ENCODE measurements at places on chromosomes 16 and 17.

- DNase-seq: no peak
Measured at GRCh38 chr17:31431852-31432658, 40.6 kb downstream of the RAB11FIP4 start.

GRCh38 chr16:48155926-48156789 lies at the start of gene ABCC12:
ABCC12 (minus strand) TSS chr16:48155993; CDS start chr16:48146424, 9,569 bp downstream.
- no peak for DNase-seq

DNA sequence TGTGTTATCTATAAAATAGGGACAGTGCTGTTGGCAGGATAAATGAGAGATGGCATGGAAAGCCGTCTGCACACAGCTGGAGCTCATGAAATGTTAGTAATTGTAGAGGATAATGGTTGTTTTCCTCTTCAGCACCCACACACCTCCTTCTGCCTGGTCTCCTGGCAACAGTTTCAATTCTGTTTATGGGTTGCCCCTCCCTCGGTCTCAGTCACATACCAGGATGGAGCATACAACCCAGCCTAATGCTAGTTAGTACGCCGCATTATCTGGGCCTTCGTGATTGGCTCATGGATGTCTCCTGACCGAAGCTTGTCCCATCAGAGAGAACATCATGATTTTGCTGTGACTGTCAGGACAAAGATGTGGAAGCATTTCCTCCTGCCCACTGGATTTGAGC lies 126.2 kb upstream of the WSCD1 start:
- DNase-seq: no peak

- DNase-seq: no peak
Measured at GRCh38 chr17:39809221-39809620, 54.9 kb downstream of the IKZF3 start.

- peak; percentile 63 for DNase-seq
Measured at GRCh38 chr17:38667099-38667786, 7.5 kb downstream of the EPOP start.

DNA sequence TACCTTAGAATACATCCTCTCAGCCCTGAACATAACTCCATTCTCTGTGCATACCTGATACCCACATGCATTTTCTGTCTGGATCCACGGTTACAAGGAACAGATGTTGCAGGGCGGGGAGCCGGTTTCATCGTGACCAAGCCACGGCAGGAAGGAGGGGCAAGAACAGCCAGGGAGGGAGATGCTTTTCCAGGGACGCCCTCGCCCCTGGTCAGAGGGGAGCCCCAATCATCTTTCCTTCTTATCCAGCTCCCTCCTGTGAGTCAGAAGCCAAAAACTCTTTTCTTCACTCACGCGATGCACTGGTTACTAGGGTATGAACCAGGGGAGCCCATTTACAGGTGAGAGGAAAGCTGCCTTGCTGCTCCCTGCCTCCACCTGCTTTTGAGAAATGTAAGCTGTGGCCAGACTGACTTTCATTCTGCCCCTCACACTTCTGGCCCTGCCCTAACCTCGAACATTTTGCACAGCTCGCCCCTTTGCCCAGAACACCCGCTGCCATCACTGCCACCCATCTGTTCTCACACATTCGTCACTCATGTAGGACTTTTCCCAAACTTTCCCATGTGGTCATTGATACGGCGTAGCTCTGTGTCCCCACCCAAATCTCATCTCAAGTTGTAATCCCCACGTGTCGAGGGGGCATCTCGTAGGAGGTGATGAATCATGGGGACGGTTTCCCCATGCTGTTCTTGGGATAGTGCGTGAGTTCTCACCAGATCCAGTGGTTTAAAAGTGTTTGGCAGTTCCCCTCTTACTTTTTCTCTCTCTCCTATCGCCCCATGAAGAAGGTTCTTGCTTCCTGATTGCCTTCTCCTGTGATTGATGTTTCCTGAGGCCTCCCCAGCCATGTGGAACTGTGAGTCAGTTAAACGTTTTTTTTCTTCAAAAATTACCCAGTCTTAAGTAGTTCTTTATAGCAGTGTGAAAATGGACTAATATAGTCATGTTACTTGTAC lies 20.5 kb downstream of the FOXL1 start:
- no peak for DNase-seq

DNA sequence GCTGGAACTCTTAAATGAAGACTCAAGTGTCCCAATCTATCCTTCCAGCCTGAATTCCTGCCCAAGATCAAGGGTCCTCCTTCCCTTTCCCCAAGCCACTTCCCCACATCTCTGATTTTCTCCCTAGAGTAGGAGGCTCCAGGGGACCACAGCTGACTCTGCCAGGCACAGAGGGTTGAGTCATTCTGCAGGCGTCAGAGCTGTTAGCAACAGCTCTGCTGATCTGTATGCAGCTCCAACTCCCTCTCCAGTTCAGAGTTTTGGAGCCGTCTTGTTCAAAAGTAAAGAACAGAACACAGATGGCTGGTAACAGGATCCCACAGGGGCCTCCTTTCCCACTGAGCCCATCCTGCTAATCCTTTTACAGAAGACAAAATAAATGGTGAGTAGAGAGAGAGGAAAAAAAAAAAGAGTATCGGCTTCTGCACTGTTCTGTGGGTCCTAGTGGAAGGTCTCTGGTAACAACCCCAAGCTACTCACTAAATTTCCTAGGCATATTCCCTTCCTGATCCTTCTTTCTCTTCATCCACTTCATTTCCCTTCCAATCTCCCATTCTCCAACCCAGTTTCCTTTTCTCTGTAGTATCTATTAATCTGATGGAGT lies 13.4 kb upstream of the TAOK1 start:
- DNase-seq: no peak

DNA sequence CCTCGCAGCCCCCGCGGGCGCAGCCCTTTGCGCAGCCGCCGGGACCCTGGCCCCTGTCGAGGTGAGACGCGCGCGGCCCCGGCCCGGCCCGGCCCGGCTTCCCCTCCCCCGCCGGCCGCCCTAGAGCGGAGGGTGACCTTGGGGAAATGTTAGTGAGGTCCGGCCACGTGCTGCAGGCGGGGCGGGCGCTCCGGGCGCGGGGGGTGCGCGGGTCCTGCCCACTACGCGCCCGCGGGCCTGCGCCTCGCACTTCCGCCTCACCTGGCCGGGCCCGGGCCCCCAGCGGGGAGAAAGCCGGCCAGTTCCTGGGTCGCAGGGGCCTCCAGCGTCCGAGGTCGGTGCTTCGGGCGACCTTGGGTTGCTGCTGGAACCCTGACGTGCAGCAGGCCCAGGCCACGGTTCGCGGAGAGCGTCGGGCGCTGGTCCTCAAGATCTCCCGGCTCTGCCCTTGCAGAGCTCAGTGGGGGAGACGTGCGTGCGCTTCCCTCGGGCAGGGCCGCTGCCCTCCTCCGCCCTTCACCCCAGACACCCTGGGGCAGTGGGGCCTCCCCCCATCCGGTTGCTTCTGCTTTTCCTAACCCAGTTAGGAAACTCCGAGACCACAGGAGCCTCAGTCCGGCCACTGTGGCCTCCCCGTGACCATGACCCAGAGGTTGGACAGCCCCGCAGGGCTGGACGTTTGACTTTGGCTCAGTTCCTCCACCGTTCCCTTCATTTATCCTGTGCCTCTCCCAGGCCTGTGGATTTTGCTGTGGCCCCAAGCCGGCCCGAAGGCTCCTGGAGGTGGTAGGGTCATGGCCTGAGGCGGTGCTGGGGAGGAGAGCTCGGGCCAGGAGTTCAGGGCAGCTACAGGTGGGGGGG lies 791 bp downstream of the MCRIP2 start:
- peak; percentile 33 for DNase-seq

DNA sequence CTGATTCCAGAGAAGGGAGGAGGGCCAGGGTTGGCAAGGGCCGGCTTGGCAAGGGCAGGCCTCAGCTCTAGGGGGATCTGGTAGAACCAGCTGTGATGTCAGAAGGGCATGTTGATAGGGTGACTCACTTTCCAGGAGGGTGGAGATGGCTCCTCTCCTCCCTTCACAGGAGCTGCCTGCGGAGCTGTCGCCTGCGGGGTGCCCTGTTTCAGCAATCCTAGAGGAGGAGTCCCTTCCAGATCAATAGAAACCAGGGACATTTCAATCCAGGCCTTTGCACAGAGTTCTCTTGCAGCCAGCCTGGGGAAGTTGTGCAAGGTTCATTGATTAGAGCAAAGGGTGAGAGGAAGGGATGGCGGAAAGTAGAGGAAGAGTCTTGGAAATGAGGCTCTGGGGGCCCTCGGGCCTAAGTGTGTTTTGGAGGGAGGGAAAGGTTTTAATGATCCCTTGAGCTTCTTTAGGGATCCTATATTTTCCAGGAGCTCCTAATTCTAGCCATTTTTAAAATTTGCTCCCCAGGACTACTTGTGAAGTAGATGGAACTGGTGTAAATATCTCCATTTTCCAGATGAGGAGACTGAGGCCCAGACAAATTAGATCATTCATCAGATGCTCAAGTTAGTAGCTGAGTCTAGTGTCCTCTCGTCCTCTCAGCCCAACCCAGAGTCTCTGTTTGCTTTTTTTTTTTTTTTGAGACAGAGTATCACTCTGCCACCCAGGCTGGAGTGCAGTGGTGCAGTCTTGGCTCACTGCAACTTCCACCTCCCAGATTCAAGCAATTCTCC lies 24.8 kb upstream of the CSNK2A2 start:
- DNase-seq: no peak

Data from CD4-positive, alpha-beta T cell treated with Interleukin-12 subunit alpha and Interleukin-12 subunit beta, for 1 hour (primary cell).